Stimulated activated naive CD8-positive, alpha-beta T cell treated with anti-CD3 and anti-CD28 coated beads, Interleukin-15, amount 100 ng/mL, for 72 hours (primary cell): ENCODE measurements at places on chromosomes 2 and 18.
A peak's percentile ranks its signal among the peaks of the same experiment; 100 is the strongest.

GRCh38 chr2:191401287-191401686 lies 156.1 kb downstream of the MYO1B start:
- no peak for DNase-seq

DNA sequence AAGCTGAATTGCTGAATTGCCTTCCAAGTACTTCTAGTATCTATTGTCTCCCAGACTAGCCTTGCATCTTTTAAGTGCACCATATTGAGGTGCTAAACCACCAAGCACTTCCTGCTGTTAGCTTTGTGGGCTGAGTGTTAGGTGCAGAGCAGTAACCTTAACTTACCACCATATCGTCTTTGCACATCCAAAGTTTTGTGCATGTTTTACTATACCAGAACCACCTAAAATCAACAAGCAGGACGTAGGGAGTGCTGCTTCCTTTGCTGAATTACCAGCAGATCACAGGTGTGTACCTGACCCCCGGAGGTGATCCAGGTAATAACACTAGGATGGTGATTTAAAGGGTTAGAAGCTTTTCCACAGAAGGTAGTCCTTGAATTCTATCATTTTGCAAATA lies 359.9 kb upstream of the HNRNPA3 start:
- peak; percentile 43 for DNase-seq

GRCh38 chr18:62935994-62936393 lies 220.7 kb downstream of the PHLPP1 start:
- DNase-seq: no peak

- no peak for DNase-seq
Observed at GRCh38 chr2:147683380-147683779, 161.4 kb upstream of the ACVR2A start.

DNA sequence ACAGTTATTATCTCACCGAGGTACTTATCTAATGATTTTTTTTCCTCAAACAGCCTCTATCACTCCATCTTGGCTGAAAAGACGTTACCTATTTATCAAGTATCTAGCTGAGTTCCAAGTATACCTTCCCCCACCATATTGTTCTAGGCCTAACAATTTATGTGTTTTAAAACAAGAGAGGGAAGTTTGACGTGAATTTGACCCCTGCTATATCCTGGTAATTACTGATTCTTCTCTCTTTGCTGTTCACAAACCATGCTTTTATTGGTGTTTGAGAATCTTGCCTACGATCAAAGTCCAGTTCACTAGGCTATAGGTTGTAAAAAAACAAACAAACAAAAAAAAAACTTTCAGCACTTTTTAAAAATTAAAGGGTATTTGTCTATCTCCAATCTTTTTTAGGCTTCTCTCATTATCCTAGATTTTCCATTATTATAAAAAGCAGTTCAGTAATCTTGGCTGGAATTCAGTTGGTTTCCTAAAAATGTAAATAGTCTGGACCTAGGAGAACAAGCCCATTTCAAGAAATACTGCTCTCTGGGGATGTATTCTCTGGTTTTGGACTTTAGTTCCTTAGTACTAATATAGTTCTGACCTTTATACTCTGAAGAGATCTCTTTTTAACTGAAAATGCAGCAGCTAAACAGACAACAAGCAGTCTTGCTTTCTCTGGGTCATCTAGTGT lies 505.4 kb downstream of the CPS1 start:
- no peak for DNase-seq

DNA sequence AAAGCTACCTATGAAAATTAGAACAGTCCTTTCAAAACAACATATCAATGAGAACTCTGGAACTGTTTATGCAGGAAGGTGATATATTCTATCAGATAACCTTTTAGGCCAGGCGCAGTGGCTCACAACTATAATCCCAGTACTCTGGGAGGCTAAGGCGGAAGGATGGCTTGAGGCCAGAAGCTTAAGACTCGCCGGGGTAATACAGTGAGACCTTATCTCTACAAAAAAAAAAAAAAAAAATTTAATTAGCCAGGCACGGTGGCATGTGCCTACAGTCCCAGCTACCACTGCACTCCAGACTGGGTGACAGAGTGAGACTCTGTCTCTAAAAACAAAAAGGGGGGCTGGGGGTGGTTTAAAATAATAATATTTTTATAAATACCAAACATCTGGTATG lies 77.9 kb downstream of the OSBPL1A start:
- no peak for DNase-seq

GRCh38 chr2:12827721-12828120 lies 111.0 kb downstream of the TRIB2 start:
- DNase-seq: no peak

GRCh38 chr2:203734276-203734983 lies 28.0 kb downstream of the CD28 start:
- DNase-seq: no peak

GRCh38 chr2:65880436-65880835 lies 448.0 kb upstream of the SPRED2 start:
- DNase-seq: no peak

- no peak for DNase-seq
Observed at GRCh38 chr2:51575181-51575580, 543.2 kb upstream of the NRXN1 start.

DNA sequence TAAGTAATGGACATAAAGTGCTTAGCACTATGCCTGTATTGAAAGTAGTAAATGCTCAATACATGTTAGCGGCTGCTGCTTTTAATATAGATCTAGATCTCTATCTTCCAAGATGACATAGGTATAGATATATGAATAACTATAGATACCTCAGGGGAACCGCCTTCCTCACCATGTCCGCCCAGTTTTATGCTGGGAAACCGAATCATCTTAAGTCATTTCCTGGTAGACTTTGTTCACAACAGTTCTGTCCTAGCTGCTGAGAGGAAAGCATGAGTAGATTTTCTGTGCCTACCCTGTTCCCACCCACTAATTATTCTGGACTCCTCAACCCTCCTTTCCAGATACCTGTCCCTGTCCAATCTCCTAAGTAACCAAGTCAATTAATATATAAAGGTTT lies 21.6 kb upstream of the ITM2C start:
- DNase-seq: no peak

- DNase-seq: no peak
Observed at GRCh38 chr2:217863883-217864282, 138.9 kb downstream of the TNS1 start.

DNA sequence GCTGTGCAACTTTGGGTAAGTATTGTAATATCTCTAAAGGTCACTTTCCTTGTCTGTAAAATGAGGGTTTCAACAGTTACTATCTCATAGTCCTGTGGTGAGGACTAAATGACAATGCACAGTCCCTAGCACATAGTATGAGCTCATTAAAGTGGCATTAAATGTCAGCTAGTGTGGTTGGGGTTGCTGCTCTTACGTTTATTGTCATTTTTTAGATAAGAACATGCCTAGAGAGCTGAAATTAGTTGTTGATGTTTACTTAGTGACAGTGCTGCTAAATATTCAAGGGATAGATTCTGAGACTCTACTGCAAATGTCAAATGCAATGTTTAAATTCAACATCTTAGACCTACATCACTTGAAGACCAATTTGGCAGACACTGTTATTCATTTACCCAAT lies 356.1 kb upstream of the ETAA1 start:
- DNase-seq: no peak
